ENCODE measurements at places on chromosomes 6 and 20.

DNA sequence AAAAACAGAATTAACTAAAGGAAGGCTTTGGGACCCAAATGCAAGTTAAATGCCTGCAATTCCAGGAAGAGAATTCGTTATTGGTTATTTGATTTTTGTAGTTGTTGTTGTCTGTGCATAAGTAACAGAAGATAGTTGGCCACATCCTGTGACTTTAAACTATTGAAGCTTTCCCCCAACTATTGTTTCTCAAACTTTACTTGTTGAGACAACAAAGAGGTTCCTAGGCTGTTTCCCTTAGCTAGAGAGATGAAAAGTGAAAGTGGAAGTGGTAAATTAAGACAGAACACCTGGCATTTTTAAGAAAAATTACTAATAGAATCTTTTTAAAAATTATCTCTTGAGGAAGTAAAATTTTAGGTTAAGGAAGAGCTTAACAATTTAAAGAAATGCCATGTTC, 525.2 kb downstream of the PKHD1 start:
- DNase-seq, result no peak

DNA sequence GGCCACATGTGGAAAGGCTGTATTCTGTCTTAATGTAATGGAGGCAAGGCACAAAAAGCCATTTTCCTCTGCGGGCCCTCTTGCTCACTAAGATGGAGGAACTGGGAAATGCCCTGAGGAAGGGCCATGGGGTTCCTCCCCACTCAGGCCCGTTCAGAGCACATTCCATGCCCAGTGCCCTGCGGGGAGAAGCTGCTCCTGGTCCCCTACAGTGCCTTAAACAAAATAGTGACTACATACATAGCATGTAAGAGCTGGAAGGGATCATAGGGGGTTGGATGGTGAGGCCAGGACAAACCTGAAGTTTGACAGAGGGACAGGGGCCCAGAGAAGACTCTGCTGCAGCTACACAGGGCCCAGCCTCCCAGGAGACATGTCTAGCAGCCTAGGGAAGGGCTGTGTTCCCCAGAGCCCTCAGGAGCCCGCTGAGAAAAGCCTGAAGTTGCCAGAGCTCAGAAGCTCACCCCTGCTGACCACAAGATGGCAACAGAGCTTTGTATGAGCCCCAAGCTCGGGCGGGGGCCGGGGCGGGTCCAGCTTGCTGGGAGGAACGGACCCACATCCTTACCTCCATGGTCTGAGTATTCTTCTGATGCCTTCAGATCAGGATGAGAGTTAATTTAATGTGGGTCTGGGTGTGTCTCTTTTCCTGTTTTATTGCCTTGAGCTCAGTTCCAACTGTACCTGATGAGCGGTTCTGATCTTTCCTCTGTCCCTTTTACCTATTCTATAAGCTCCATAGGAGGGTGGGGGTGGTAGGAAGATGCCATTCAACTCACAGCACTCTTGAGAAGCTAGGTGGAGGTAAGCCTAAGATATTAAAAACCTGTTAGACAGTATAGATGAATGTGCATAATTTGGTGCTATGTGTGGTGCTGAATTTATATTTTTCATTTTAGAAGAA, 242.9 kb downstream of the CDC5L start:
- no peak for DNase-seq

DNA sequence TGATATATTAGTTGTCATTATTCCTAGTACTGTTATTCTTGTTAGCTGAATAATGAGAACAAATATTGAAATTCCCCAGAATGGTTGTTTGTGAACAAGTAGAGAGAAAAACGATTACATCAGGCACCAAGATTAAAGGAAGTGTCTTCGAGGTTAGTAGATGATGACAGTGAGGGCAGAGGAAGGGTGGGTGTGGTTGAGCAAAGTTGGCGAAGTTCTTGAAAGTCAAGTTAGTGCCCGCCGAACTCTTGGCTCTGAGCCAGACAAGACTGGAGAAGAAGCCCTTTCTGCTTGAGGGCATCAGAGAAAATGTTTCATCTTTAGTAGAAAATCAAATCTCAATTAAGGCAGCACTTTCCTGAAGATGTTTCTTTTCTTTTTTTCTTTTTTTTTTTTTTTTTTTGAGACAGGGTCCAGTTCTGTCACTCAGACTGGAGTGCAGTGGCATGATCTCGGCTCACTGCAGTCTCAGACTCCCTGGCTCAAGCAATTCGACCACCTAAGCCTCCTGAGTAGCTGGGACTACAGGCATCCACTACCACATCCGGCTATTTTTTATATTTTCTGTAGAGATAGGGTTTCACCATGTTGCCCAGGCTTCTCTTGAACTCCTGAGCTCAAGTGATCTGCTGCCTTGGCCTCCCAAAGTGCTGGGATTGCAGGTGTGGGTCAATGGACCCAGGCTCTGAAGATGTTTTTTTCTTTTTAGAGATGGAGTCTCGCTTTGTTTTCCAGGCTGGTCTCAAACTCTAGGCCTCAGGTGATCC, 77.1 kb downstream of the SGK1 start:
- DNase-seq, result no peak

DNA sequence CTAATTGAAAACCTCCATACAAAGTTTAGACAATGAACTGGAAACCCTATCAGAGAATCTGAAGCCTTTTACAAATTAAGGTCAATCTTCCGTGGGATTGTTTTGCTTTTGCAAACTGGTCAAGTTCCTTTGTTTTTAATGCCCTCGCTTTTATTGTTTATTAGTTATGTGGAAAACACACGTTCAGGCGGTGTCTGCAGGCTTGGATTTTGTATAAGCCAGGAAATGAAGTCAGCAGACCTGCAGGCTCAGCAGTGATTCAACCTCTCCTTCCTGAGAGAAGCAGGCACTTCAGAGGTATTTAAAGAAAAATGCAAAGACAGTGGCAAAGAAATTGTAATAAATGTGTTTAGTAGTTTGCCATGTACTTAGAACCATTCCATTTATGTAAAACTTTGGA, 103.4 kb upstream of the PDE10A start:
- no peak for DNase-seq

DNA sequence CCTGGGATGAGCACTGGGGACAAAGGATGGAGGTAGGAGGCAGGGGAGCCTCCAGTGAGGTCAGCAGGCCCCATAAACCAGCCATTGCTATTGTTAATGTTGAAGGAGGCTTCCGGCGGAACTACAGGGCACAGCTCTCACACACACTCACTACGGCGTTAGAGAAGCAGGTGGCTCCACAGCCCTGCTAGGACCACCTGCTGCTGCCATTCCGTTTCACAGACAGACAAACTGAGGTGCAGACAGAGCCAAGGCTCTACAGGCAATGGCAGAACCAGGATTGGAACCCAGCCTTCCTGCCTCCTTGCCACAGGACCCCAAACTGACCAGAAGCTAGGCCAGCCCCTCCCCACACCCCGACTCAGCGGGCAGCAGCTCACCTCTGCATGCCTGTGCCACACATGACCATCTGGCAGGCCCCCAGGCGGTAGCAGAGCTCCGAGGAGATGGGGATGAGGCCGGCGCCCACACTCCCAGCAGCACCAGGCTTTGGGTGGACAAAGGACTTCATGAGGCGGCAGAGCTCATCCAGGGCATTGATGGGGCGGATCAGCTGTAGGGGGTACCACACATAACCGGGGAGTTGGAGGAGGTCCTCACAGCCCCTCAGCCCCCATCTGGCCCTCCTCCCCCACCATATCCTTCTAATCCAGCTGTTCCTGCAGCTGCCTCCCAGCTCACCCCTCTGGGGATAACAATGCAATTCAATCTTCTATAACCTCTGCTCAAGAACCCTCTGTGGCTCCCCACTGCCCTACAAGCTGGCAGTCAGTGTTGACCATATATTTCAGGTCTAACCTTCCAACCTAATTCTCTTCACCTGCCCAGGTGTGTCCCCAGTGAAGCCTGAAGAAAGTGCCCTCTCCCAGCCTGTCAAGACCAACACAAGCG, 198.5 kb downstream of the PREX1 start:
- no peak for DNase-seq

DNA sequence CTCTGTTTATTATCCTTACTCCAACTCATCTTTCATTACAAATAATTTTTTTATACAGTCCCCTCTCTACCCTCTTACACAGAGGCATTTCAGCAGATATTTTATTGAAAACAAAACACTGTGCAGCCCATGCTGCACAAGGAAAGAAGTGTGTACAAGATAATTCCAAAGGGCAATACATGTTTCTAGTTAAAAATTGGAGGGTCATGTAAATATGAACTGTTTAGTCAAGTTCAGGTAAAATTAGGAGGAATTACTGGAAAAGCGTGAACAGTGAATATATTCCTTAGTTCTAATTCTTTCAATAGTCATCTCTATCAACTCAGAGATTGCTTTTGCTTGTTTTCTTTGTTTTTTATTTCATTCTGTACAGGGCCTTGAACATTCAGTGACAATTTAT, 27.9 kb upstream of the TSPYL1 start:
- DNase-seq, result no peak

- no peak for DNase-seq
These were observed 64.2 kb downstream of the FKBP5 start for GRCh38 chr6:35624341-35625070.

- DNase-seq, result no peak
These were observed 6.8 kb upstream of the EZR start for GRCh38 chr6:158825951-158826306.

GRCh38 chr6:143323729-143324470, 126.6 kb downstream of the ADAT2 start:
- DNase-seq, result no peak

- DNase-seq, result no peak
These were observed 16.2 kb downstream of the KCNK17 start for GRCh38 chr6:39298061-39298460.

DNA sequence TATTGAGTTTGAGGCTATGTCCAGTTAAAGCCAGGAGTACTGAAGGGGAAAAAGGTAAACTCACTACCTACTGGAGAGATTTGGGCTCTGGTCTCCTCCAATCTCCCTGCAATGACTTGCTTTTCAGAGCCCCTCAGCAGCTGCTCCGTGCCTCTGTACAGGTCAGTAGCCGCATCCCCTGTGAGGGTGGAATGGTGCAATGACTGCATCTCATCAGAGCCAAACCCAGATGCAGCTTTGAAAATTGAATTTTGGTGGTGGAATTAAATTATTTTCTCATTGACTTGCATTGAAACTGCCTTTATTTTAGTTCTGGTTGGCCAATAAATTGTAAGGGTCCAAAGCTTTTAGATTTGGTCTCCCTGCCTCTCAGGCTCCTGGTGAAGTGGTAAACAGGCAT, 166.7 kb downstream of the DLL1 start:
- DNase-seq, result no peak

DNA sequence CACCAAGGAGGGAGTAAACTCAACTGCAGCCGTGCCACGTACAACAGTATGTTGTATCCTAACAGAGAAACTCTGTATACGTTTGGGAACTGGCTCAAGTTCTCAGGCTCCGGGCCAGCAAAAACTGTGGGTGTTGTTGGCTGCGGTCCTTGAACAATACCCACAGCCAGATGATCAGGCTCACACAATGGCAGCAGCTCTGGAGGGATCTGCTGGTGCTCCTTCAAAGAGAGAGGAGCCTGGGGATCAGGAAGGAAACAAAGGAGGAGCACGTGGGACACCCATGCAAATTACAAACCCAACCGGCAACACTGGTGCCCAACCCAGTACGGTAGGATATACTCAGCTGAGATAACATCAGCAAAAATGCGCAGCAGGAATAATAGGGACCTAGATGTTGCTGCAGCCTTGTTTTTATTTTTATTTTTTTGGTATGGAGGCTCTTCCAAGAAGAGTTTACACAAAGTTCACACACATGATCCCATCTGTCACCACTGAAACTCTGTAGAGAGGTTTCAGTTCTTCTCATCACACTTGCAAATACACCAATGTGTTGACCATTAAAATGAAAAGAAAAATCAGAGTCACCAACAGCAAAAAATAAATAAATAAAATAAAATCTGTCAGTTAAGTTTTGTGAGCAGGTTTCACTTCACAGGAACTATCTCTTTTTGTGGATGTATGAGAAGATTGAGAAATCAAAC, 41.2 kb upstream of the PDE10A start:
- no peak for DNase-seq

DNA sequence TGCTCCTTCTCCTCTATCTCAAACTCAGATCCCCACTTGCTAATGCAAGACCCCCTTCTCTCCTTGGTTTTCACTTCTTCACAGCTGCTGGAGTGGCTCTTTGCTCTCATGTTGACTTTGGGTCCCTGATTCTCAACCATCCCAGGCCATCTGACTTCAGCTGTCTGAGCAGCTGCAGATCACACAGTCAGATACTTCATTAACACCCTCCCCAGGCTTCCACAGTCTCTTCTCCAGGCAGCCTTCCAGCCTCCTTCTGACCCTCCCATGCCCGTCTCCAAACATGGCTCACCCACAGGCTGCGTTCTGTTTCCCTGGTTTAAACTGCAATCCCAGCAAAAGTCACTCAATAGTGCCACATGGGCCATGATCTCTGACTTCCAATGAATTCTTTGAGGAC, 65.4 kb downstream of the HIVEP2 start:
- no peak for DNase-seq

DNA sequence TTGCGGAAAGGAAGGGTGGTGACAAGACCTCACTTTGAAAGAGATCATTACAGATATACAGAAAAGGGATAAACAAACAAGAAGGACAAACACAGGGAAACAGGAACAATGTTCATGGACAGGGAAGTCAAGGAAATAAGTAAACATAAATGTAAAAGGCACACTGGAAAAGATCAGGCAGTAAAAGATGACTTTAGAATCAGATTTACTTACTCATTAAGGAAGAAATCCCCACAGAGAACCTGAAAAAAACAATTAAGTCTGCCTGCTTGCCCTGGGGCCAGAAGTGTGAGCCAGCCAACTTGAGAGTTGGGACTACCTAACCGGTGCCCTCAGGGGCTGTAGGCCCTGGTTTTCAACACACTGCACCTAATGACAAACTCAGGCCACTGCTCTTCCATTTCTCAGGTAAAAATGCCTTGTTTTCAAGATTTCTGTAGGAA, 1.7 kb downstream of the APMAP start:
- DNase-seq, result no peak

GRCh38 chr6:125201961-125202729, 48.6 kb downstream of the TPD52L1 start:
- no peak for DNase-seq

- DNase-seq, result no peak
These were observed 19.5 kb downstream of the SYTL3 start for GRCh38 chr6:158669145-158670035.

DNA sequence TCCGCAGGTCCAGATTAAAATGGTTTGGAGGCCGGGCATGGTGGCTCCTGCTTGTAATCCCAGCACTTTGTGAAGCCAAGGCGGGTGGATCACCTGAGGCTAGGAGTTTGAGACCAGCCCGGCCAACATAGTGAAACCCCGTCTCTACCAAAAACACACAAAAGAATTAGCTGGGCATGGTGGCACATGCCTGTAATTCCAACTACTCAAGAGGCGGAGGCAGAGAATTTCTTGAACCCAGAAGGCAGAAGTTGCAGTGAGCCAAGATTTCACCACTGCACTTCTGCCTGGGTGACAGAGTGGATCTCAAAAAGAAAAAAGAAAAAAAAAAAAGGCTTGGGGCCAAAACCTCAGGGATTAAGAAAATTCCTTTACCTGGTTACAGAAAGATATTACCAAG, 30.5 kb downstream of the C6orf15 start:
- no peak for DNase-seq

DNA sequence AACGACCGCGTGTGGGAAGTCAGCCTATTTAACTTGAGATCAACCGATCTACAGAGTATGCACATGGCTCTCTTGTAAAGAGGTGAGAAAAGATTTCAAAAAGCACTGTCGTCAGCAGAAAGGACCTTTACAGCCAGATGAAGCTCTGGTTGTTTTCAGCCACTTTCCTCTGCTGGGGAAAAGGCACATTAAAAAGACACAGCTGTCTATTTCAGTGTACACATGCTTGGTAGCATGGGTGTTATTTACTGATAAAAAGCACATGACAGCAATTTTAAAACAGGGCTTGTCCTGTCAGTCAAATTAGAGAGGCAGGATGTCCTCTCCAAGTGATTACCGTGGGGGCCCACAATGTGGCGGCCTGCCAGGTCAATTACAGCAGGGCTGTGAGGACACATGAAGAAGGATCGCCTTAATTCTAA, 188.9 kb downstream of the PRKN start:
- no peak for DNase-seq
